Mammary epithelial cell (primary cell): ENCODE measurements at places on chromosomes 4 and X.
A peak's percentile ranks its signal among the peaks of the same experiment; 100 is the strongest.

- peak; percentile 46 for DNase-seq
These were observed 9.4 kb upstream of the MMAA start for GRCh38 chr4:145609481-145610427.

DNA sequence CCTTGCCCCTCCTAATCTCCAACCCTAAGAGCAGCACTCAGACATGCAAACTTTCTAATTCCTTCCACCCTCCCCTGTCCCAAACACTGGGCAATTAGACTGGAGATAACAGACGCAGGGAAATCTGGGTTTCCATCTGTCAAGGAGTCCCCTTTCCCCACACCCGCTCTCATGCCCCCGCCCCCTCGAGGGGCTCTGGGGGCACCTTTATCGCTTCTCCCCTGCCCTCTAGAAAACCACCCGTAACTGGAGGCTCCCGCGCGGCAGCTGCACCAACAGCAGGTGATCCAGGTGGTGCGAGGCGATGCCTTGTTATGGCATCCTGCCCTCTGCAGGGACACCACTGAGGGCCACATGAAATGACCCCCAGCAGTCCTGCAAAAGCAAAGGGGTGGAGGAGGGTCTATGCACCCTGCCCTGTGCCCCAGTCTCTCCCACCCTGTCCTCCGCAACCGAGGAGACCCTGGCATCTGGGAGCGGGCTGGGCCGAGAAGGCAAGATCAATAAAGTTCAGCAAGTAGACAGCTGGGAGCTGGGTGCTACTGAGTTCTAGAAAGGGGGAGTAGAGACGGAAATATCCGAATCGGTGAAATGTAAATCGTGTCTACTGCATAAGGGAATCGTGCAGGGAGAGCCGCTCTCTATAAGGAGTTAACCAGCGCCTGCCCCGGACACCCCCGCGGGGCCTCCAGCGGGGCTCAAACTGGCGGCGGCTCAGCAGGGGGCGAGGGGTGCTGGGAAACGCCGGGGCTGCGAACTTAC is 1.6 kb downstream of the KCTD8 start:
- no peak for DNase-seq

DNA sequence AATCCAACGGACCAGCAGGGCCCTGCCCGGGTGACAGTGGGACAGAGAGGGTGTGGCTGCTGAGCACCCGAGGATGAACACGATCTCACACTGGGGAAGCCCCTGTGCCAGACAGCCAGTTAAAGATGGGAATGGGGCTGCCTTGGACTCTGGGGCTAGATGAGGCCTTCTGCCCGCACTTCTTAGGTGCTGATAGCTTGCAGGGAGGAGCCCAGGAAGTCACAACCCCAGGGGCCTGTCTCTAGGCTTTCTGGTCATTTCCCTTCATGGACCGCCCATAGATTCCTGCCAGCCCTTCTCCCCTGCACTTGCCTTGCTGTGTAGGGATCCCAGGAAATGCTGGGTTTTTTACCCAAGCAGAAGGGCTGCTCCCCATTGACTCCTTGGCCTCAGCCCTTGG is 6.2 kb downstream of the ZNF275 start:
- no peak for DNase-seq

DNA sequence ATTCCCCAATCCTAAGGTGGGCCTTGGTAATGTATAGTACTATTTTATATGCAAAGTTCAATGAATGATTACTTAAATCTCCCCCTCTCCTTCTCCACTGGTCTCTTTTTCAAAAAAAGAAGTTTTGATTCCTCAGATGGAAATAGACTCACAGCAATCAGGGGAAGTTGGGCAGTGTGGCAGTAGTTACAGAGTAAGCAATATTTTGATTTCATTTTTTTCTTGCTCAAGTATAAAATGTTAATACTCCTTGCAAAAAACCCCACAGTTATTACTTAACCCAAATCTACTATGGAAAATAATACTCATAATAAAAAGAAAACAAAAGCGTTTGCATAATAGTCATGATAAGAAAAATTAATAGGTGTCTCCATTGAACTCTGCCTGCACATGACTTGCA is 56.9 kb upstream of the CXCL8 start:
- no peak for DNase-seq

DNA sequence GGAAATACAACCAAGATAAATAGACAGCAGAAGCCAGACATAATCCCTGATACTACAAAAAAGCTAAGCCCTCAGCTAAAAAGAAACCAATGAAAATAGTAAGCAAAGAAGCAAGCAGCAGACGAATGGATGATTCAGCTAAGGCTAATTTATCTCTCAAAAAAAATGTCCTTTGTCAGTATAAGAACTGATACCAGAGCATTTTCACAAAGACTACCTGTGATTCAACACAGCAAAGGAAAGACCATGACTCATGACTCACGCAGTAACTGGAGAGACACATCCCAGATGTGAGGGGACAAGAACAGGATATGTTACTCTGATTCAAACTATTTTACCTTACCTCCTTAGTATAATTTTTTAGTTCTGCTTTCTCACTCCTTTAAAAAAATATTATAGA is 22.7 kb upstream of the TMPRSS11F start:
- DNase-seq: peak; percentile 96

GRCh38 chr4:36255577-36255976 is 11.3 kb upstream of the ARAP2 start:
- no peak for DNase-seq

DNA sequence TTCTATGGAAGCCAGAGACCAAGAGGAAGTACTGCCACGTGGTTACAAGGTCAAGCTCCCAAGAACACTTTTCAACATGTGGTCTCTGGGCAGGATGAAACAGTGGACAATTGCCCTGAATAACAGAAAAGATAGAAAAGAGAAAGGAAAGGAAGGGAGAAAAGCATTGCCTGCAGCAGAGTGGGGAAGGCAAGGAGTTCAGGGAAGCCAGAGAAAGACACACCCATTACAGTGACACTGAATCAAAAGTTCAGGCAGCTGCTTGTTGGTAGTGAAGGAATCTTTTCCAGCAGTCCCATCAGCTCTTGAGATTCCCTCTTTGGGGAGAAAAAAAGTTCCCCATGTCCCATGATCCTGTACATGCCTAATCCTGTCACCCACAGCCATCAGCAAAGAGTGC is 80.5 kb downstream of the EIF4E start:
- no peak for DNase-seq

GRCh38 chr4:58272311-58272710 is 1162.1 kb upstream of the IGFBP7 start:
- DNase-seq: no peak

DNA sequence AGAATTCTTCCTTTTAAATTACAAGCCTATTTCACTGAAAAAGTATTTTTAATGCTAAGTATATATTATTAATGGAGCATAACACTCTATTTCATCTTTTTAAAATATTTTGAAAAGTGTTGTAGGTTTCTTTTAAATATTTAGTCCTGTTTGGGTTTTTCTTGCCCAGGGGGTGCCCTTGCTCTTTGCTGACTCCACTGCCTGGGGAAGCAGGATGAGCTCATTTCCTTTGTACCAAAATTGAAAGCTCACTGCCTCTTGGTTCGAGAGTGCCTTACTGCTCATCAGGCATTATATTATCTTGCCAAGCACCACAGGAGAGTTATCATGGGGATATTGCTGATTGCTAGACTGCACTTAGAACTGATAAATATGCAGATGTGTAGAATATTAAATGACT is 819.2 kb downstream of the PCDH18 start:
- DNase-seq: no peak

DNA sequence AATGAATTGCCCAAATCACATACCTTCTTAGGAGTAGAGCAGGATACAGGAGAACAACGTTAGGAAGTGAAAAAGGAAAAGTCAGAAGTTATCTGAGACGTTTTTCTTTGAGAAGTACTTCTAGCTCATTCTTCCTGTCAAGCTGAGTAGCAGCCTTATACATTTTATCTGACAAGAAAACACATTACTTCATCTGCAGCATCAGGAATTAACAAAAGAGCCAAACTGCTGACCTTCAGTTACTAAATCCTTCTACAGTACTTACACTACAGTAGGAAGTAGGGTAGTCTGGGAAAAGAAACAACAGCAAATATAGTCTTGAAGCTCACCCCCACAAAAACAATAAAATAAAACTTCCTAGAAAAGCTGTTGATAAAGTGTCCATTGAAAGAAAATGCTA is 57.0 kb downstream of the ATP11C start:
- no peak for DNase-seq

GRCh38 chr4:71235311-71236201 is 103.3 kb upstream of the SLC4A4 start:
- DNase-seq: no peak

- peak; percentile 73 for DNase-seq
These were observed 429 bp downstream of the UVSSA start for GRCh38 chr4:1347410-1347864.

- DNase-seq: no peak
These were observed 753.6 kb downstream of the RAPGEF2 start for GRCh38 chr4:159856451-159856850.
